ENCODE measurements at places on chromosomes 16 and 17.

- no peak for DNase-seq
Observed at GRCh38 chr16:18839555-18839954, 38.2 kb upstream of the ARL6IP1 start.

- DNase-seq, result peak; percentile 48
Observed at GRCh38 chr16:69626256-69626655, 60.5 kb downstream of the NFAT5 start.

- DNase-seq, result peak; percentile 63
Observed at GRCh38 chr17:74746922-74747321, 1.5 kb upstream of the NHERF1 start.

DNA sequence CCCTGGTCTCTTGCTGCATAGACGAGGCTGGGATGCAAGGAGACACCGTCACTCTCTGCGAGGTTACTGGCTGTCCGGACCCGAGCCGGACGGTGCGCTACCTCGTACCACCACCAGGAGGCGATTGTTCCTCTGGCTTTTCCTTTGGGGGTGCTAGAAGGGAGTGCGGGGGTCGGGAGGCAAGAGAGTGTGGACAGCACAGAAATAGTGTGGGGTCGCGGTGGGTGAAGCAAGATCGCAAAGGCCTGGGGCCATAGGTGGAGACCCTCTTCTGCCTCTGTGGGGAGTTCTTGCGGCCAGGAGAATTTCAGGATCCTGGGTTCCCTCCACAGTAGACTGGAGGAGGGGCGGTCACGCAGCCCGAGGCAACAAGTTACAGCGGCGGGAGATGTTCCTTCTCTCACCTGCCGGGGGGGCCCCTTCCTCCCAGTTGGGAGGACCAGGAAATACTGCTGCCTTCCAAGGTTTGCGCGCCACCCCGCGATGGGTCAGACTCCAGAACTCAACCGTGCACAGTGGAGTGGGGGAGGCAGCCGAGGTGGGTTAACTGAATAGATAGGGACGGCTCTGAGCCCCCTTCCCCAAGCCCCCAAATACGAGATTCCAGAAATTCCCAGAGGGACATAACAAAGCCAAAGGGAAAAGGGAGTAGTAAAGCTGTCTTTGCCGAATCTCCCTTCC lies 6.9 kb downstream of the PHOSPHO1 start:
- peak; percentile 38 for DNase-seq

GRCh38 chr16:794091-794822 lies 5.8 kb downstream of the CHTF18 start:
- no peak for DNase-seq

GRCh38 chr16:66935314-66936011 lies at the start of gene CES2:
Gene CES2, plus strand, starts transcription at chr16:66935516. Its CDS starts 120 bp downstream, at chr16:66935636.
- peak; percentile 30 for DNase-seq

DNA sequence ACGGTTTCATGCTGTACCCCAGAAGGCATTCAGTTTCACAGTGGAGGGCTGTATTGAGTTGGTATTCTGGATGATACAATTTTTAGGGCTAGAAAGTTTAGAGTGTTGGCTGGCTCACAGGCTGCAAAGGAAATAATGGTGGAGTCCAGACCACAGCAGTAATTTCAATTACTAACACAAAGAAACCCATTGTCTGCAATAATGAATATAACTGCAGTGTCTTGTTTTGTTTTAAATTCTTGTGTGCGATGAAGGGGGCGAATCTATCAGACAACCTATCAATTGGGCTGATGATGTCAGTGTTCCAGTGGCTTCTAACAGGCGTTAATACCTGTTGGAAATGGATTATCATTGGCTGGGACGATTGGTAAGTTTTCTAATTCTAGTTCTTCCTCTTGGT lies 1.5 kb downstream of the SP2 start:
- DNase-seq, result no peak

GRCh38 chr17:61635913-61636432 lies 45.0 kb upstream of the NACA2 start:
- peak; percentile 60 for DNase-seq

DNA sequence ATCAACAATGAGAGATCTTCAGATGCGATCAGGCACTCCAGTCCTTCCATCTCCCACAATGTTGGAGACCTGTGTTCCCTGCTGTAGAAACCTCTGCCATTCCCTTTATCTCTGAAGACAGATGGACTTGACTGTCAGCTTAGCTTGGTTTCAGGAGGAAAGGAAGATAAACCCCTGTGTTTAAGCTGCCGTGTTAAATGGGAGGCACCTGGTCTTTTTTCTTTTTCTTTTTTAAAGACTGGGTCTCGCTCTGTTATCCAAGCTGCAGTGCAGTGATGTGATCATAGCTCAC lies 63.1 kb downstream of the USP22 start:
- DNase-seq, result no peak

DNA sequence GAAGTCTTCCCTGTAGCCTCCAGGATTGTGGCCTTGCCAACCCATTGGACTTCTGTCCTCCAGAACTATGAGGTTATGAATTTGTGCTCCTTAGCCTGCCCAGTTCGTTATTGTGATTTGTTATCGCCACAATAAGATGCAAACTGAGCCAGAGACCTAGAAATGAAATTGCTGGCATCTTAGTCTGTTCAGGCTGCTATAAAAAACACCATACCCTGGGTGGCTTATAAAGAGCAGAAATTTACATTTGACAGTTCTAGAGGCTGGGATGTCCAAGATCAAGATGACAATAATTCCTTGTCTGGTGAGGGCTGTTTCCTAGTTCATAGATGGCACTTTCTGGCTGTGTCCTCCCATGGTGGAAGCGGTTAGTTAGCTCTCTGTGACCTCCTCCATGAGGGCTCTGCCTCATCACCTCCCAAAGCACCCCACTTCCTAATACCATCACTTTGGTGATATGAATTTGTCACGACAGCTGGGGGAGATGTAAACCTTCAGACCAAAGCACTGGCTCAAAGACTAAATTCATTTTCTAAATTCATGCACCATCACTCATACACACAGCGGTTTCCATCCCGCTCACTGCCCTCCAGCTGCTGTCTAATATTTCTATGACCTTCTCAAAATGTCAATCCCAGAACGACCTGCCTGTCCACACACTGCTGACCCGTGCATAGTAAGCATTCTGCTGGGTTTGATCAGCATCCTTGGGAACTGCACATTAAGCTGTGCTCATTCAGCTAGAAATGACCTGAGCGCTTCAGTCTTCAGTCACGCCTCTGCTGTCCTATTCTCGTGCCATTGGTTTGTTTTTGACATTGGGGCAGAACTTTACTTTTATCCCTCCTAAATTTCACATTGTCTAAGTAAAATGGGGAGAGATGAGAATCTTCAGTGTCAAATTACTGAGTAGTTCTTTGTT lies 36.6 kb downstream of the GINS3 start:
- DNase-seq, result no peak

GRCh38 chr17:27379888-27380533 lies 76.2 kb upstream of the KSR1 start:
- DNase-seq, result no peak

DNA sequence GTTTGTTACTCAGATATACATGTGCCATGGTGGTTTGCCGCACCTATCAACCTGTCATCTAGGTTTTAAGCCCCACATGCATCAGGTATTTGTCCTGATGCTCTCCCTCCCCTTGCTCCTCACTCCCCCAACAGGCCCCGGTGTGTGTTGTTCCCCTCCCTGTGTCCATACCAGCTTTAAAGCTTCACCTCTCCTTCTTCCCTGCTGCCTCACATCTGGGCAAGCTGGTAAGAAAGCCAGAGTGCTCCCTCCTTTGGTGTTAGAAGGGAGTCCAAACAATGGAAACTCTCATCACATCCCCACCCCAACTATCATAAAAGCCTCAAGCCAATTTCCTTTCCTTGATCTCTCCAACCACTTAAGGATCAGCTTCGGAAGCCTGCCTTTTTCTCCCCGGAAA lies 1115.6 kb upstream of the GOT2 start:
- no peak for DNase-seq

- DNase-seq, result no peak
Observed at GRCh38 chr17:77863814-77864161, 94.7 kb upstream of the TNRC6C start.

DNA sequence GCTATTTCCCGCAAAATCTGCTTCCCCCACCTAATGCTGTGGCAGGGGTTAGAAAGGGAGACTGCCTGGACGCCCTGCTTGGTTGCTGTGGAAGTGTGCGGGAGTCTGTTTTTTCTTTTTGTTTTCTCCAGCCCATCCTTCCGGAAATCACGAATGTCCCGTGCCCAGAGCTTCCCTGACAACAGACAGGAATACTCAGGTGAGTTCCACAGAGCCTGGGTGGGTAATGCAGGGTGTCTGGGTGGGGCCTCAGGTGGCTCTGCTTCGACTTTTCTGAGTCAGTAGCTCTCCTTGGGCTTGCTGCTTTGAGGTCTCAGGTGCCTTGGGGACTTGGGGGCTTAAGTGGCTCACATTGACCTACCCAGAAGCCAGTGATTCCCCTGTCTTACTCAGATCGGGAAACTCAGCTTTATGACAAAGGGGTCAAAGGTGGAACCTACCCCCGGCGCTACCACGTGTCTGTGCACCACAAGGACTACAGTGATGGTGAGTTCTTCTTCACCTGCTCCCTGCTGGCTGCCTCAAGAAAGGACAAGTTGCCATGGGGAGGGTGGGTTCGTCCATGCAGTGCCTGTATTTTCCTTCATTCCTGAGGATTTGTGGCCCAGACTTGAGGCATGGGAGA lies 11.4 kb downstream of the LIMD2 start:
- DNase-seq, result no peak
